ENCODE measurements at places on chromosomes 13 and 19. TPM values are rescaled to one million over a fixed set of nuclear protein-coding genes. Genes with fewer than 3 reads are reported as not detected.

ICAM1 gene
- 19.4 TPM for total RNA-seq

B3GNT3 gene
- not detected for total RNA-seq

LYL1 gene
- total RNA-seq, result 8.8 TPM

SNRPA gene
- 163 TPM for total RNA-seq

Measured in T-helper 2 cell treated with Interferon-gamma antibody and Interleukin-4, amounts not matched to agents 100 ng/mL and 5 ng/mL, for 36 hours (primary cell).